Sigmoid colon (tissue), 7 donors: ENCODE measurements at places on chromosomes 6 and 20.
A peak's percentile ranks its signal among the peaks of the same experiment; 100 is the strongest.

DNA sequence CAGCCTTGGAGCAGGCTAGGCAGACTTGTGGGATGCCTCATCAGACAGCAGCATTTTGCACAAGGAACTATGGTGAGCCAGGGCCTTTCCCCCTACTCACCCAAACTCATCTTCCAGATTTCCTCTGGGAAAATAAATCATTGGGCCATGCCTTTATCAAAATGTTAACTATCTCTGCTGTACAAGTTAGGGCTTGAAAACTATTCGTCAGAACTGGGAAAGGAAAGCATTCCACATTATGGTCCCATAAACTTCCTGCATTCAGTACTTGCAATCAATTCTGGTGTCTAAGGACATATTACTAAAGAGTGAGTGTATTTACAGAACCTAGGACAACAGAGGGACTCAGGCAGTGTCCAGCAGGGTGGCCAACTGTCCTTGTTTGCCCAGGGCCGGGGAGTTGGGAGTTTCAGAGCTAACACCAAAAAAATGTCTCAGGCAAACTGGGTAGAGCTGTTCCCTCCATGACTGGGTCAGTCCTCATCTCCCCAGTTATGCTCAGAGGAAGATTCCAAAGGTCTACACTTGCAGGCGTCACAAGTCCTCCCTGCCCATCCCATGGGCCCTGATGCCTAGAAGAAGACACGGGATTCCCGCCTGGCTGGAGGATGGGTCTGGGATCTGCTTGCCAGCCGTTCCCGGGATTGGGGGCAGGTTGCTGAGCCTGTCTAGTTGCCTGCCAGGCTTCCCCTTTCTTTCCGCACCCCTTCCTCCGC, 72.2 kb downstream of the SLC22A3 start:
- DNase-seq = no peak

DNA sequence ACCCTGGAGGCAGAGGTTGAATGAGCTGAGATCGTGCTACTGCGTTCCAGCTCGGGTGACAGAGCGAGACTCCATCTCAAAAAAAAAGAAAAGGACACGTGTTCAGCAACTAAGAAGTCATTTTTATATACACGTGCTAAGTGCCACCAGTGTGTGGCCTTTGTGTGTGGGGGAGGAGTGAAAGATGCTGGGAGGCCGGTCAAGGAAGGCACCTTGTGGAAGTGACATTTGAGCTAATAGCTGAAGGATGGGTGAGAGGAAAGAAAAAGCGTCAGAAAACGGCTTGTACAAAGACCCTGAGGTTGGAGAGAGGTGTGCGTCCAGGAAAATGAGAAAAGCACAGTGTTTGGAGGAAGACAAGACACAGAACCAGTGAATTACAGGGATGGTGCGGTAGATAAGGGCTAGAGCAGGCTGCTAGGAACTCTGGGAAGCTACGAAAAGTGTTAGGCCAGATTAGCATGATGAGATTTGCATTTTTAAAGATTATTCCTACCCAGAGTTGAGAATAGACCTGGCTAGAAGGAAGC, 11.6 kb downstream of the RREB1 start:
- no peak for DNase-seq

DNA sequence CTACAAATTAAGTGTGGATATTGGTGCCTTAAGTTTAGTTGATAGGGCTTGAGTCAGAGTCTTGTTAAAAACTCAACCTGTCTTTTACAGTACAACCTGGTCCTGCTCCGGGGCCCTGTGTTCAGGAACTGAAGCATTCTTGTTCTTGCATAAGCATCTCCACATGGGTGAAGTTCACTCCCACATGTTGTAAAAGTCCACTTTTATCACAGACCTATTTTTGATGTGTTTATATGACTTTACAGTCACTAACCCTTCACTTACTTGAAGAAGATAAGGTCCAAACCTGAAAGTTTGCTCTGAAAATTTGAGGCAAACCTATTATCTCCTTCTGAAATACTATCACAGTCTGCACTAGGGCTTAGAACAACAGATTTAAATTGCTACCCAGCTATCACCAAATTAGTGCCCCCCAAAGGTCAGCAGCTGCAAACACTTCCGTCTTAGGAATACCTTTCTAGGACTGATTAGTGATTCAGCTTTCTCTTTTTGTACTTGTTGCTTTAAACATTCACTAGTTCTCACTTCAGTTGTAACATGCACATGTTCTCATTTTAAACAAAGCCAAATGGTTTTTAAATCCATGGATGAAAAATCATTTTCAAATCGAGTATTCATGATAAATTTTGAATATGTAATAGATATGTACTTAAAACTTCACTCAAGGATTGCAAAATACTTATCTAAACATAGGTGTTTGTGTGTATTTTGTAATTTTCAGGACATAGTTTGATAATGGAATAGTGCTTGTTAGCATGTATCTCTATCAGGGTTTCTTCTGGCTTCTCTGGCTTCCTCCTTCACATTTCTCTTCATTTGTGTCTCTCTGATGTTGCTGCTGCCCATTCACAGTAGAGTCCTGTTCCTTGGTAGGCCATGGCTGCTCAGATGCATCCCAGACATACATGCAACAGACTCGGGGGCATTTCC, 469.8 kb upstream of the SOX4 start:
- DNase-seq = no peak

DNA sequence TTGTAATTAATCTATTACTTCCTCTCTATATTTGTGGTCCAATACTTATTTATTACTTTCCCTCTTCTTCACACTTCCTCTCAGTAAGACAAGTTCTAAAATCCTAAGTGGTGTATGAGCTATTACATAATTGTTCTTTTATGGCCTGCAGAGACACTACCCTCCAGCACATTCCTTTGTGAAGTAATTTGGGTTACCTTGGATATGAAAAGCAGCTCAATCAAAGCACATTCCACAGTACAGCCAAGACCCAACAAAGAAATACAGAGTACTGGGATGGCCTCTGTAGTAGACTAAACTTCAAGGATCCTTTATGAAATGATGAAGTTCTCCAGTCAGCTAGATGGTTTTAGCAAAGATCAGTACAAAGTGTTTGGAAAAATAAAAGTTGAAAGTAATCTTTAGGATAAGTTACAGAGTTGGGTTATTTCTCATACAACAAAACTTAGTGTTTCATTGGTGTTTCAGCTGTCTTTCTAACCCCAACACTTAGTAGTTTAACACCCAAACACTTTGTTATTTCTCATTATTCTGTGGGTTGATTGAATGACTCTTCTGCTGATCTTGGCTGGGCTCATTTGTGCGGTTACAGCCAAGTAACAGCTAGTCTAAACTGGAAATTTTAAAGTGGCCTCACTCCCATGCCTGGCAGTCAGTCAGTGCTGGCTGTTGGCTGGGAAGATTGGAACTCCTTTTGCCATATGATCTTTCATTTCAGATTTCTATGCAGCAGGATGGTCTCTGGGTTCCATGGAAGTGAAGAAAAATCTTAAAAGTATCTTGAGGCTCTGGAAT, 161.5 kb upstream of the POU3F2 start:
- no peak for DNase-seq

GRCh38 chr20:33791959-33792597, 19.1 kb upstream of the CHMP4B start:
- DNase-seq = peak; percentile 82

- peak; percentile 58 for DNase-seq
Observed at GRCh38 chr6:43926634-43927531, 156.9 kb downstream of the VEGFA start.

DNA sequence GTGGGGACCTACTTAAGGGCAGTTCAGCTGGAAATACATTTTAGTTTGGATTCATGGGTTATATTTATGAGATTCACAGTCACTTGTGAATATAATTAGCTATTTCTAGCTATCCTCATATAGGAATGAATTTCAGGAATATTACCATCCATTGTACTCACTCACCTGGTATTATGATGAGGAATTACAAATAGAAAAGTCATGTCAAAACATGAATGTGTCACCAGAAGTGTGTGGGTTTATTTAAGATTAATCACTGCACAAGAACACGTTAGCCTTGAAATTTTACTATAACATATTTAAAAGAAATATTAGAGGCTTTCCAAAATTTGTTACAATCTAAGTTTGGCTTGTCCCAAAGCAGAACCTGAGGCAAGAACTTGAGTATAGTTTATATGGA, 510.5 kb downstream of the PHF3 start:
- DNase-seq = no peak

GRCh38 chr6:129959358-129959930, 58.9 kb upstream of the L3MBTL3 start:
- no peak for DNase-seq

- DNase-seq = peak; percentile 80
Observed at GRCh38 chr6:12001004-12001705, 11.0 kb upstream of the HIVEP1 start.

DNA sequence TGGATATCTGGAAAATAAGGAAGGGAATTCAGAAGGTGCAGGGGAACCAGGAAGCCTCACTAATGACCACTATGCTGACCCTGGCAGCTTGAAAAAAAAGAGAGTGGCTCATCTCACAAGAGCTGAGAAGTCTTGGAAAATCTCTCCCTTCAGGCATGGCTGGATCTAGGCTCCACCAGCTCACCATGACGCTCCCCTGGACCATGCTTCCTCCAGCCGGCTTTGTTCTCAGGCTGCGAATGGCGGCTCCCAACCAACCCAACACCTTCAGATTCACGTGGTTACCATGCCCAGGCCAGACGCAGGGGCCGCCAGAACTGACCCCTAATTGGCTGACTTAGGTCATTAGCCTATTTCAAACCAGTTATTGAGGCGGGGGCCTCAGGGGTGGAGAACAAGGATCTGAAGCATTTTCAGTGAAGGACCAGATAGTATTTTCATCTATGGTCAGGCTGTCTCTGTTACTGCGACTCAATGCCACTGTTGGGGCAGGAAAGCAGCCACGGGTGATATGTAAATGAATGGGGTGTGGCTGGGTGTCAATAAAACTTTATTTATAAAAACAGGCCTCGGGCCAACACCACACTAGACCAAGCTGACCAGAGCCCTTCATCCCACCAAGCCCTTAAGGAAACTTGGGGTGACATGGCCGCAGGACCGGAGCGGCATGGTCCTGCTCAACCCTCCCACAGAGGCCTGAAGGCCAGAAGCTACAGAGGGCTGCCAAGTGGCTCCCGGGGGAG, 159.7 kb downstream of the TAF4 start:
- no peak for DNase-seq

GRCh38 chr20:44714701-44715498, at the start of gene CCN5:
Gene CCN5, plus strand, starts transcription at chr20:44715369. Its CDS starts 22 bp downstream, at chr20:44715391.
- peak; percentile 89 for DNase-seq

DNA sequence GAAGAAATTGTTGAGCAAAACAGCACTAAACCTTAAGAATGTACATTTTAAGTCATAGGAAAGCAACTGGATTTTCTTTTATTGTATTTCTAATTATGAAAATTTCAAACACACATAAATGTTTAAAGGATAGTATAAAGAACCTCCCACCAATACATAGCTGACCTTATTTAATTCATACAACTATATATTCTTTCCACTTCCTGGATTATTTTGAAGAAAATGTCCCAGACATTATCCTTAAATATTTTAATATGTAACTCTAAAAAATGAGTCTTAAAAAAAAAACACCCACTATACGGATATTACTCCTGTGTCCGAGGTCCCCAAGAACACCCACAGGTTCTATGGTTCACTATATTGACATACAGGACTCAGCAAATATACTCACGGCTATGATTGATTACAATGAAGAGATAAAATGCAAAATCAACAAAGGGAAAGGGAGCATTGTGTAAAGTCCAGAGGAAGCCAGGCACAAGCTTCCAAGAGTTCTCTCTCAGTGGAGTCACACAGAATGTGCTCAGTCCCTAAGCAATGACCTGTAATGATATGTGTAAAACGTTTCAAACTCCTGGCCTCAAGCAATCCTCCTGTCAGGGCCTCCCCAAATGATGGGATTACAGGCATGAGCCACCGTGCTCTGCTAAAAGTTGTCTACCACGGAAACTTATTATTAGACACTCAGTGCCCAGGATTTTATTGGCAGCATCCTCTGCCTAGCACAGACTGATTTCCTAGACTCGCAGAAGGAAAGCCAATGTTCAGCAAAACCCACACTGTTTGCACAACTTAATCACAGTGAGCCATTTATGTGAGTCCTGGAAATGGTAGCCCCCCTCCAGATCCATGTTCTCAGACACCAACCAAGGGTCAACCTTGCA, 23.2 kb downstream of the GLYATL3 start:
- DNase-seq = no peak

DNA sequence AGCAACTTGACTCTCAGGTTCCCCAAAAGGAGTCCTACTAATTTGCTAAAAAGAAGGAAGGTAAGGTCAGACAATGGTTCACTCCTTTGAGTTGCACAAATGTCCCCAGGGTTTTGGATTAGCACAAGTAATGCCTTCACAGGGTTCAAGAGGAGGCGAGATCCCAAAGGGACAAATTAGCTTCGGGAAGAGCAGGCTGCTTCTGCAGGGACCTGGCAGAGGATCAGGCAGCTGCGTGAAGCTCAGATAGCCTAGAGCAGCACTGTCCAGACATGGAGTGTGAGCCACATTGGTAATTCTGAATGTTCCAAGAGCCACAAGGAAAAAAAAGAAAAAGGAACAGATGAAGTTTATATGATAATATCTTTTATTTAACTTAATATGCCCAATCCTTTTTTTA, 115.4 kb downstream of the CFAP61 start:
- no peak for DNase-seq
